NCI-H774 (cell line): ENCODE measurements at places on chromosomes 13 and 19.

GRCh38 chr13:79079351-79079839 is 326.7 kb downstream of the RBM26 start:
- DNase-seq, result no peak

DNA sequence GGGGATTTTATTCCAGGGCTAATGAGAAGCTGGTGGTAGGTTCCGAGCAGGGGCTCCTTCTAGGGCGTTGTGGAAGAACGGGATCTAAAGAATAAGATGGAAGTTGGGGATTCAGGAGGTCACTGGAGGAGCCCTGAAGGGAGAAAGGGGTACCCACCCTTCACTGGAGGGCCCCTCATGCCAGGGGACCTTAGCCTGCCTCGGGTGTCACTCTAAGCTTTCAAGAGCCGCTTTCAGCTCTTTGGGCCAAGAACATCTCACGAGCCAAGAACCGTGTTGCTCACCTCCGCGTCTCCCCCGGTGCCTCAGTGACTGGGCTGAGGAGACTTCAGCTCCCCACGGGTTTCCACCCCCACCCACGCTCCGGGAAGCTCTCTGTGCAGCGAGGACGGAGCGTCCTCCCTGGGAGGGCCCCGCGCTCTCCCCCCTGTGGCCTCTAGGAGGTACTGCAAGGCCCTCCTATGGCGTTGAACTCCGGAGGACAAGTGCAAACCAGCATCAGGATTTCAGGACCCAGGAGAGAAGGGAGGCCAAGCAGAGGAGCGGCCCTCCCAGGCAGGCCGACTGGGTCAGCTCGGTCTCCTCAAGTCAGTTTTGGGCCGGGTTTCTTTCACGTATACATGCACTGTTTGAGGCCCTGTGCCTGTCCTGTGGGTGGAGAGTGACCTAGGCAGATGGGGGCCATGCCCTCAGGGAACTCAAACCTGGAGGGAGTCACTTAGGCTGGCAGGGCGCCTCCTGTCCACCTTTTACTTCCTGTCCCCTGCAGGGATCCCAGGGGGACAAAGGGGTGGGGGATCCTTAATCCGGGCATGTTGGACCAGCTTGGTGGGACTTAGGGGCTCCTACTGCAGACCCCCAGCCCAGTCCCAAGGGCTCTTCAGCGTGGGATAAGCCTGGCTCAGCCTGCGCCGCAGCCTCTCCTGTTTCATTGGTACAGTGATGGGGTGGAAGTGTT is 5.1 kb upstream of the KRTDAP start:
- peak; percentile 39 for DNase-seq

GRCh38 chr13:21530656-21531055 is 71.6 kb upstream of the ZDHHC20 start:
- no peak for DNase-seq

GRCh38 chr19:2648528-2648937 is 54.0 kb downstream of the GNG7 start:
- peak; percentile 67 for DNase-seq

GRCh38 chr19:12940897-12941296 is 2.5 kb downstream of the CALR start:
- no peak for DNase-seq

GRCh38 chr19:17766543-17767131 is 15.4 kb downstream of the FCHO1 start:
- peak; percentile 28 for DNase-seq

GRCh38 chr19:19531951-19532805 is 3.5 kb downstream of the YJEFN3 start:
- DNase-seq, result peak; percentile 51
